ENCODE measurements at places on chromosomes 2 and 18.

- DNase-seq = no peak
Measured at GRCh38 chr2:45494275-45494977, 116.6 kb downstream of the SRBD1 start.

GRCh38 chr2:176729706-176730569 is 460.7 kb downstream of the MTX2 start:
- DNase-seq = no peak

- no peak for DNase-seq
Measured at GRCh38 chr2:41836948-41837347, 210.9 kb upstream of the PKDCC start.

DNA sequence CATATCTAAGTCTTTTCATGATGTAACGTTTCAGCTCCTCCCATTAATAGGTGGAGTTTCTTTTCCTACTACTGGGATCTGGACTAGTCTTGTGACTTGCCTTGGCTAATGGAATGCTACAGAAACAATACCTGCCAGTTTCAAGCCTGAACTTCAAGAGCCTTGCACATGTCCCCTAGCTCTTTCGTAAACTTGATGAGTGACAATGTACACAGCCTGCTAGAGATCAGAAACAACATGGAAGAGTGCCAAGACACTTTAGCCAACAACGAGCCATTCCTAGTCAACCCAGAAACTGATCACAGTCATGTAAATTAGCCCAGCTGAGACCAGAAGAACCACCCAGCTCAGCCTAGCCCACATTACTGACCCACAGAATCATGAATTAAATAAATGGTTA is 24.8 kb upstream of the STK39 start:
- DNase-seq = no peak

GRCh38 chr2:85347599-85347998 is 6.7 kb downstream of the RETSAT start:
- no peak for DNase-seq

GRCh38 chr2:62054029-62054791 is 141.7 kb upstream of the B3GNT2 start:
- no peak for DNase-seq

- DNase-seq = no peak
Measured at GRCh38 chr2:66414896-66415295, 20.0 kb upstream of the MEIS1 start.

- DNase-seq = peak; percentile 28
Measured at GRCh38 chr2:109351164-109351756, 222.3 kb downstream of the SH3RF3 start.

DNA sequence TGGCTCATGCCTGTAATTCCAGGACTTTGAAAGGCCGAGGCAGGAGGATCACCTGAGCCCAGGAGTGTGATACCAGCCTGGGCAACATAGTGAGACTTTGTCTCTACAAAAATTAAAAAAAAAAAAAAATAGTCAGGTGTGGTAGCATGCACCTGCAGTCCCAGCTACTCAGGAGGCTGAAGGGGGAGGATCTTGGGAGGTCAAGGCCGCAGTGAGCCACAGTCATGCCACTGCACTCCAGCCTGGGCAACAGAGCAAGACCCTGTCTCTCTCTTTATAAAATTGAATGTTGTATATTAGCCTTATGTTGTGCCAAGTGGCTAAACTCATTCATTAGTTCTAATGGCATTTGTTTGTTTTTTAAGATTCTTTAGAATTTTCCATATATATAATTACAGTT is 207.7 kb upstream of the COPS8 start:
- DNase-seq = no peak

DNA sequence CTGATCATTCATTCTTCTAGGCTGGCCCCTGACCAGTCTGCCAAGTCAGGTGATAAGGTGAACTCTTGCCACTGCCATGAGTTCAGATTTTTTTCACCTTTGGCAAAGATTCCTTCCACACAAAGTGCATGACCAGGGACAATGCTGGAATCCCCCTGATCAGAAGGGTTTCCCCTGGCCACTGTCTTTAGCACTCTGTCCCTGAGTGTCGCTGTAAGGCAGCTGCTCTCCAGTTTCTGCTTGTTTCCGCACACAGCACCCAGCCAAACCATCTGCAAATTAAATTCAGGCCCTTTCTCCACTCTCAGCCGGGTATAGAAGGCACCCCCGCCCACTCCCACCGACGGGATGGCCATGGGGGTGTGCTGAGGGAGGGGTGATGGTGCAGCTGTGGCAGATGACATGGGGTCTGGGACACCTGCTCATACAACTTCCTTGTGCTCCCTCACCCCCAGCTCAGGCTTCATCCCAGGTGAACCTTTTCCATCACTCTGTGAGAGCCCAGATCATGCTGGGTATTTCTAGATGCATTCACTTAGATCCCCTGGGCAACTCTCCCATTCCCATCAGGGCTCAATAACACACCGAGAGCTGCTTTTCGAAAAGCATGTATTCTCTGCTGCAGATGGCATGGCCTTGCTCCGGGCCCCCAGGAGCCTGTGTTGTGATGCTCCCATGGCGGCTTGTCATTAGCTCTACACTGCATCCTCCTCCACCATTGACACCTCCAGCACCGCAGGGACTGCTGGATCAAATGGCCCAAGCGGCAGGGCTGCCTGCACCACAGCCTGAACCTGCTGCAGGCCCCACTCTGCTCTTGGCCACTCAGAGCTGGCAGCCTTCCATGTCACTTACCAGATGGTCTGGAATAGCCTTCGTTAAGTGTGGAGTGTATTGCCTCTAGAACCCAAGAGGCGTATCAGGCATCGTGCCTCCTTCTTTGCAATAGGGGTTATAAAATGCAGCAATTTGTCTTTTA is 52.3 kb upstream of the ROCK2 start:
- no peak for DNase-seq

- no peak for DNase-seq
Measured at GRCh38 chr2:100334929-100335328, 12.6 kb upstream of the LONRF2 start.

DNA sequence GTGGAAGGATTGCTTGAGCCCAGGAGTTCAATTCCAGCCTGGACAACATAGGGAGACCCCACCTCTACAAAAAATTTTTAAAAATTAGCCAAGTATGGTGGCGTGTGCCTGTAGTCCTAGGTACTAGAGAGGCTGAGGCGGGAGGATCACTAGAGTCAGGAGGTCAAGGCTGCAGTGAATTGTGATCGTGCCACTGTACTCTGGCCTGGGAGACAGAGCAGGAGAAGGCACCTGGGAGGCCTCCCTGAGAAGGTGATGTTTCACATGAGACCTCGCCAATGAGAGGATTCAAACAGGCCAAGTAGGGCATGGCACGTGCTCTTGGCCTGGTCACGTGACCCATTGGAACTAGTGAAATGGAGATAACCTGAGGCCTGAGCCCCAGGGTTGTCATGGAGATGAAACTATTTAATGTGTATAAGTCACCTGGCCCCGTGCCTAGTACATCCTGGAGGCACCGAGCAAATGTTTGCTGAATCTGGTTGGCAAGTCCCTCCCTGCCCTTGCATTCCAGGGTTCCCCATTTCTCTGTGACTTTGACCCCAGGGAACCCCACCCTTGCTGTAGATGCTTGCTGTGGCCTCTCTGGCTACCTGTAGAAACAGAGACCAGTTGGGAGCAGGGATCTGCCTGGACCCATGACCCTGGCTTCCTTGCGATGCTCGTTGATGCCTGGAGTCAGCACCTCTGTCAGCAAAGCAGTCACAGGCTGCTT is 26.1 kb upstream of the ROCK2 start:
- no peak for DNase-seq

DNA sequence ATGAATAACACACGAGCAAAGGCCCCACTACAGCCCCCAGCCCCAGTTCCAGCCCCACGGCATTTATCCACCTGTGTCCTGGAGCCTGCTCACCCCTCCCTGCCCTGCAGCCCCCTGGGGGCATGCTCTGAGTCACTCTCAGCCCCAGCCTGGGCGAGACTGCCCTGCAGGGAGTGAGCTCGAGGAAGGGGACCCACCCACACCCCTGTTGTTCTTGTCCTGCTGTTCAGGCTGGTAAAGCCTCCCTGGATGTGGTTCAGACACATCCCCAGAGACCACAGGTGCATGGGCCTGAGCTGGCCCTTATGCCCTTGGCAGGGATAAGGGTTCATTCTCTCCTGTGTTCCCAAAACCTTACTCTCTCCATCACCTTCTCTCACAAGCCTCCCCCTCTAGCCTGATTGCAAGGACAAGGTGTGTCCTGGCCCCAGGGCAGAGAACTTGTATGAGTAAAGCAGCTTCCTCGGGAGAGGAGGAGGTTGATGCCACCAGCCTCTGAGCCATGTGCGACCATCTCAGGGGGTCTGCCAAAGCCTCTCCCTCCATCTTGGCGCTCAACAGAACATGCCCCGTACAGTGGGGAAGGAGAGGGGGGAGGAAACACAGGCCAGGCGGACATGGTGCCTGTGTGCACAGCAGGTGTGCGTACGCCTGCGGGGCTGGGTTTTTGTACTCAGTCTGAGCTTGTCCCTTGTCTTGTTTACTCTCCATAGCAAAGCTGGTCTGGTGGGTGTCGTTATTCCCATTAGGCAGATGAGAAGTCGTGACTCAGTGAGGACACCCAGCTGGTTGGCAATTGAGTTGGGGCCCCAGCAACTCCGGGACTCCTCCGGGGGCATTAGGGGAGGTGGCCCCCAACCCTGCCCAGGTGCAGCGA is 64.4 kb downstream of the CIB4 start:
- DNase-seq = no peak

DNA sequence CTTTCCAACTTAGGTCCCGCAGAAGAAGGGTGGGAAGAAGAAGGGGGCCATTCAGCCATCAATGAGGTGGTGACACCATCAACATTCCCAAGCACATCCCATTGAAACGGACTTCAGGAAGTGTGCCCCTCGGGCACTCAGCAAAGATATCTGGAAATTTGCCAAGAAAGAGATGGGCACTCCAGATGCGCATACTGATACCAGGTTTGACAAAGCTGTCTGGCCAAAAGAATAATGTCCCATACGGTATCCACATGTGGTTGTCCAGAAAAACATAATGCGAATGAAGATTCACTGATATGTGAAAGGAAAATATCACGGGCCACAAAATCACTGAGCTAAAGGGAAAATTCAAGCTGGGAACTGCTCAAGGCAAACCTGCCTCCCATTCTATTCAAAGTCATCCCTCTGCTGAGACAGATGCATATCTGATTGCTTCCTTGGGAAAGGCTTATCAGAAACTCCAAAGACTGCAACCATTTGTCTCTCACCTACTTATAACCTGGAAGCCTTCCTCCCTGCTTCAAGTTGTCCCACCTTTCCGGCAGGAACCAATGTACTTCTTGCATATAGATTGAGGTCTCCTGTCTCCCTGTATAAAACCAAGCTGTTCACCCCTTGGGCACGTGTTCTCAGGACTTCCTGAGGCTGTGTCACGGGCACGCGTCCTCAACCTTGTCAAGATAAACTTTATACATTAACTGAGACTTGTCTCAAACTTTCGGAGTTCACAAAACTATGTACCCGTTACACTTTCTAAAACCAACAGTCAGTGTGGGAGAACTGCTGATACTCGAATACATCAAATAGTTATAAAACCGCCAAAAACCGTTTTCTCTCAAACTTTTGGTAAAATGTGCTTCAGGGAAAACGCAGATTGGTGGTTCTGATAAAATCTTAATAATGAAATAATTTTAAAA is 1.3 kb upstream of the PDK1 start:
- no peak for DNase-seq

DNA sequence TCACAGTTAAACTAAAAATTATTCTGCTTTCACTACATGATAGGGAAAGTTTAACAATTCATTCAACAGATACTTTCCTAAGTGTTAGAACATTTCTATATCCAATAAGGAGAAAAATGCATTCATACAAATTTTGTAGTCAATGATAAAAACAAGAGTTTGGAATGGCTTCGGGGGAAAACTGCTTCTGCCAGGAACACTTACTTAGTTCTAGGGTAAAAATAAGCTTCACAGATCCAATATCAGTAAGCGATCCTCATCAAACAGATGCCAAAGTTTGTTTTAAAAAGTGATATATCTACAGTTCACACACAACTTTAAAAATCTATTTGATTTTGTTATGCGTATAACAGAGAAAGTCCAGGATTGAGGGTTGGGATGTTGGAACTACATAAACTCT is 199.7 kb downstream of the LRRTM4 start:
- DNase-seq = no peak

DNA sequence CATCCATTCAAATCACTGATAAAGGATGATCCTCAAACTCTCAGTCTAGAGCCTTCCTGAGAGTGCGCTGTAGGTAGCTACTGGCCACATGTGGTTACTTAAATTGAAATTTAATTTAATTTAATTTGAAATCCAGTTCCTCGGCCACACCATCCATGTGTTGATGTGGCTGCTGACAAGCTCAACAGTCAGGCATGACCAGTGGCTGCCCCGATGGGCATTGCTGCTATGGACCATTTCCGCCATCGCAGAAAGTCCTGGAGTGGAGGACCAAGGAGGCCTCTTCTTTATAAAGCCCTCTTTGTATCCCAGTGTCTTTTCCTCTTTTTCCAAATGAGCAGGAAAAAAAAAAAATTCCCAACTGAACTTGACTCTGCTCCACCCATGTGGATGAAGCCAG is 100.6 kb downstream of the HDAC4 start:
- DNase-seq = no peak

DNA sequence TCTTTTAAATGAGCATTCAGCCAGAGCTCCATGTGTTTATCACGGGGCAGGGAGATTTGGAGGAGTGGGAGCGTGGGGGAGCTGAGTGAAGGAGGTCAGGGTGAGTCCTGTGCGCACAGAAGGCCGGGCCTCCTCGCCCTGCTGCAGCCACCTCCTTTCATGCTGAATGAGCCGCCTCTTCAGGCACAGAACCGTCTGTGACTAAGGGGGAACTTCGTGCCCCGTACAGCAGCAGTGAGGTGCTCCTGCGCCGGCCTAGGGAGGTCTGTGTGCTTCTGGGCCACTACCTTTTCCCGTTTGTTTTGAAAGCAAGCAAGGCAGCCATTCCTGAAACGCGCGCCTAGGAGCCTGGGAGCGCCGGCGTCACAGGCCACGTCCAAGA is 27.1 kb upstream of the ZNF516 start:
- no peak for DNase-seq

- no peak for DNase-seq
Measured at GRCh38 chr2:149006883-149007543, 31.5 kb upstream of the LYPD6B start.

- DNase-seq = no peak
Measured at GRCh38 chr18:1846640-1847039, 724.7 kb downstream of the METTL4 start.

DNA sequence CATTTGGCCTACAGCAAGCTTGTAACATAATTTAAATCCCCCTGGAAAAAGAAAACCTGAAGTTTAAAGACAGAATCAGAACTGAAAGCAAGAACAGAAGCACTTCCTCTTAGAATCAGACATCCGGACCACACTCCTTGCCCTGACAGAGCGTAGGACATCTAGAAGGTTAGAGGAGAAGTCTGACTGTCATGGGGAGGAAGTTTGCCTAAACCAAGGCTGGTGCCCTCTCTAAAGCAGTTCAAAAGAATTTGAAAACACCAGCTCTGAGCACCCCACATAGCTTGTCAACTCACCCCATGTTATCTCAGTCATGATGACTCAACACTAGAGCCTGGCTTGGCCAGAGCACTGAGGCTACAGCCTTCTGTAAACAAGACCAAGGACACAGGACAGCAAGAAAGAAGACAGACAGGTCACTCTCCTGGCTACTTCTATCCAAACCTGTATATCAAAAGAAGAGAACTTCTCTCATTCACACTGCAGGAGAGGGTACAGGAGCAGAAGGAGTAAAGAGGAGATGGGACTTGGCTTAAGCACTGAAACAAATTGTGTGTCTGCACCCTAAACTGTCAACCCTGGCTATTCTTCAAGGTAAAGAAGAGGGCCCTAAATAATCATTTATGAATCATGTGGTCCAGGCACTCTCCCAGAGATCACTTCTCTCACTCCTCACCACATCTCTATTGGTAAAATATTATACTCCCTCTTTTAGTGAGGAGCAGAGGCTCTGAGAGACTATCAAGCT is 198.6 kb downstream of the MEMO1 start:
- DNase-seq = no peak

Data from stimulated activated CD4-positive, alpha-beta T cell treated with anti-CD3 and anti-CD28 coated beads, Interleukin-1b, Interleukin-23, amount 100 ng/mL, for 48 hours (primary cell).